Fibroblast of villous mesenchyme (primary cell): ENCODE measurements at places on chromosomes 2 and 18.

GRCh38 chr2:169509298-169509885 lies at the start of gene KLHL41:
TSS of gene KLHL41 (plus strand) at chr2:169509702. CDS start at chr2:169509779, 77 bp downstream.
- peak; percentile 38 for DNase-seq

DNA sequence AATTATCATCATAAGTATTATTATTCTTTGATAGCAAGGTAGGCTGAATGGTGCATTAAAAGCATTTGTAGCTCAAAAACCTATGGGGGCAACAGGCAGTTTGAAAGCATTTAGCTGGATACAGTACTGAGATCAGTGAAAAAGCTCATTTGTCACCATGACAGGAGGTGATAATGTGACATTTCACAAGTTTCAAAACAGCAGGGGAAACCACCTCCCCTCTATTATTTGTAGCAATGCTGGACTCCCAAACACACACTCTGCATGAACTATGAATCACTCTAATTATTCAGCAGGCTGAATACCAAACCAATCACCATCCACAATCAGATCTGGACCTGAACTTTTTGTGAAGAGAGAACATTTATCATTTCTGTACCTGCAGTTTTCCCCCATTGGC lies 63.4 kb downstream of the MYO5B start:
- DNase-seq, result no peak

DNA sequence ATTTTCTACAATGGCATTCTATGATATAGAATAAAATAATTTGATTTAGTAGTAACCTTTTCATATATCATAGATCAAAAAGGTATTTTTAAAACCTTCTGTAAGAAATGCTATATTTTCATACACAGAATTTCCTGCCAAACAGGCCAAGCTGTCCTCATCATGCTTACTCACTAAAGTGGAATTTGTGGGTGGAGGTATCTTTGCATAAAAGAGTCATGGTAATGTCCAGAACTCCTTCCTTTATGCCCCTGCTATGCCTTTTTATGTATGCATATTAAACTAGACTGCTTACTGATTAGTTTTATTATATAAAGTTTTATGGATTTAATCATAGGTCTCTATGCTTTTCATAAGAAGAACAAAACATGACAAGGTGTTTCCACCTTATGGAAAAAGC lies 27.5 kb upstream of the MARCHF7 start:
- peak; percentile 28 for DNase-seq

- no peak for DNase-seq
Measured at GRCh38 chr2:8527676-8528075, 154.2 kb upstream of the ID2 start.

DNA sequence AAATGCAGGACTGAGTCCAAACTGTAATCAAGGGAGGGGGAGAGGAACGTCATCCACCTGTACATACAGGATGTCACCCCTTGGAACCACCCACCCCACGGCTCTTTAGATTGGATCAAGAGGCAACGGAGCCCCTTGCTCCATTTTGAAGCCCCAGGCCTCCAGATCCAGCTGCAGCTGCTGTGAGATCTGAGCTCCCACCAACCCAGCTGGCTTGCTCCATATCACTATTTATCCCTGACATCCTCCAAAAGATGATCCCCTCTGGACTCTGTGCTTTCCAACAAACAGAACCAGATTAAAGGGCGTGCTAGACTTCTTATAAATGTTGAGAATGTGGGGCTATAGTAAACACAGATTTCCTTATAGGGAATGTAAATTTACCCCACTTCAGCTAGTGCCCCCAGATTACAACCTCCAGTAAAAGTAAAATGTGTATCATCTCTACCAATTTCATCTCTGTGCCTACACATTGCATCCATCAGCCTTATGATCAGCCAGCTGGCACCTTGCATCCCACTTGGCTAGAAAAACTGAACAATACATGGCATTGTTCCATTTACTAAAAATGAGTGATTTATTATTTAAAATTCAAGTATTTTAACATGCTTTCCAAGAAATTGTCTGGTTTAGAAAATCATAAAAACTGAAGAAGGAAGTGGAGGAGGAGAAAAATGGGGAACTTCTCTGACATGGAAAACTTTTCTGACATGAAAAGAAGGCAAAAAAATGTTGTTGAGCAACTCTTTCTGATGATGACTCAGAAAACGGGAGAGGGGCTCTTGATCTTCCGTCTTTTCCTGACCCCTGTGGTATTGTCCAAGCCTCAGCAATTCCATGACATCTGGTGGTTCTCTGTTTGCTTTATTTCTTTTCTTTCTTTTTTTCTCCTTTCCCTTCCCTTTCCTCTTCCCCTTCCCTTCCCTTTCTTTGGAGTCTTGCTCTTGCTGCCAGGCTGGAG lies 262.6 kb upstream of the THUMPD2 start:
- peak; percentile 85 for DNase-seq

DNA sequence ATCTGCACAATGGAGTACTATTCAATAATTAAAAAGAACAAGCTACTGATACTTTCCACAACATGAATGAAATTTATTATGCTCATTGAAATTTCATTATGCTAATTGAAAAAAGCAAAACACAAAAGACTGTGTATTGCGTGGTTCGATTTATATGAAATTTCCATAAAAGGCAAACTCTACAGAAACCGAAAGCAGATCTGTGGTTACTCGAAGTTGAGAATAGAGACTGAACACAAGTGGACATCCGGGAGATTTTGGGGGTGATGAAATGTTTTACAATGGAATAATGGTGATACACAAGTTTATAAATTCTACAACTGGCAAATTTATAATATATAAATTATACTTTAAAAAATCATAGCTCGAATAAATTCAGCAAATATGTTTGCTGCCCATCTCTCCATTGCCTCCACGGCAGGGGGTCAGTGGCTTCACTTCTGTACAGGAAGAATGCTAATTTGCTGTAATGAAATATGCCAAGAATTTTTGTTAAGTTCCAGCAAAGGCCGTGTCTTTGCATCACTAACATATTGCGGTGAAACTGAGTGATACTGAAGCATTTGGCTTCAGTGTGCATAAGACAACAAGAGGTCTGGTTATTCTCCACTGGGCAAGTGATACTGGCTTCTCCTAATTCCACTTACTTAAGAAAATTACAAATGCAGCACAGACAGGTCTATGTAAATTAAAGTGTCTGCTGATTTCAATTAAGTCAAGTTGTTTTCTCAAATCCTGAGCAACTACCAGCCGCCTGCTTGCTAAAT lies 96.7 kb downstream of the TMEM163 start:
- no peak for DNase-seq

DNA sequence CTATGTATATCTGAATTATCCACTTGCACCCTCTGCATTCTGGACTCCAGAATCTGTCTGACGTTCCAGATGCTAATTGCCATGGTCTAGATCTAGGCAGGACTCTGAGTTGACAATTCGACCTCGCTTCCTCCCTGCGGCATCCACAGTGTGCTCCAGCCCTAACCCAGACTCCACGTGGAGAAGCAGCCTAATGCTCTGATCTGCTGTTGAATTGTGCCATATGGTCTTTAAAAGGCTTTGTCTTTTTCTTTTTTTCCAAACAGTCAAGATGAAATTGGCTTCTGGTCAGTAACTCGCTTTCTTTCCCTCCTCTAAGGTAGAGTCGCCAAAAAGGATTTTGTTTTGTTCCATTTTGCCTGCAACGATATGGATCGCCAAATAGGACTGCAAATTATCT lies 752.6 kb upstream of the ID2 start:
- DNase-seq, result no peak

DNA sequence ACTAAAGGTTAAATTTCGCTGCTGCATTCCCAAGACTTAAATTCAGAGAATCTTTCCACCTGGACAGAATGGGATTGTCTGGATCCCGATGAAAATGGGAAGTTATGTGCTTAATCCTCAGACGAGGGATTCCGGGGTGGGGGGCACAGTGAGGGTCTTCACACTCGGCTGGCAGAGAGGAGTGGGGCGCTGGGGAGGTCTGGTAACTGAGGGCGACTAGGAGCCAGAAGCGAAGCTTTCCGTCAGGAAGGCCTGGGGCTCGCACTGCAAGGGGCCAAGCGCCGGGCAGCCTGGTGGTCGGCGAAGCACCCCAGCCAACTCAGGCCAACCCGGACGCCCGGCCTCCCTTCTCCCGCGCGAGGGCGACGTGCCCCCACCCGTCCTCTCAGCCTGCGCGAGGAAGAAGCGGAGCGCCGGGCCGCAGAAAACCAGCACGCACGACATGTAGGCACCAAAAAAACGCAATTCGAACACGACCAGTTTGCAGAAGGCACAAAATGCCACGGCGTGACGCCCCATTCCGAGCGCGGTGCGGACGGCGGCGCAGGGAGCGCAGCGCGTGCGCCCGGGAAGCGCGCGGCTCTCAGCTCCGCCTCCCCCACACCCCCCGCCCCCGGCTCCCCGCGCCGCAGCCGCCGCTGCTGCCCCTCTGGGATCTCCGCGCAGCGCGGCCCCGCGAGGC lies 188.1 kb downstream of the ZEB2 start:
- DNase-seq, result no peak

DNA sequence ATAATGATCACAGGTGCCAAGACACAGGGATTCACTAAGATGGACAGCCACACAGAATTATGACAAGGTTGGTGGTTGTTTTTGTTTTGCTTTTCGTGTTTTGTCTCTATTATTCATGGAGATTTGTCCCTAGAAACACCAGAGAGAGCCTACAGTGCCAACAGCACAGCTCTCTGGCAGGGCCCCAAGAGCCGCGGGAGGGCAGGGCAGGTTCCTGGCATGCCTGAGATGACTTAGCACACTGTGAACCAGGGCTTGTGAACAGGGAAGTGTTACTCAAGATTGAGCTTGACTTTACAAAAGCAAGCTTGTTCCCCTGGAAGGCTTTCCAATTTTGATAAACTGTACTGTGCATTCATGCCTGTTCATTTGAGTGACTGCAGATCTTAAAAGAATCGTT lies 437.4 kb upstream of the SALL3 start:
- no peak for DNase-seq

GRCh38 chr2:48531141-48531648 lies 1.2 kb downstream of the STON1 start:
- peak; percentile 99 for DNase-seq

DNA sequence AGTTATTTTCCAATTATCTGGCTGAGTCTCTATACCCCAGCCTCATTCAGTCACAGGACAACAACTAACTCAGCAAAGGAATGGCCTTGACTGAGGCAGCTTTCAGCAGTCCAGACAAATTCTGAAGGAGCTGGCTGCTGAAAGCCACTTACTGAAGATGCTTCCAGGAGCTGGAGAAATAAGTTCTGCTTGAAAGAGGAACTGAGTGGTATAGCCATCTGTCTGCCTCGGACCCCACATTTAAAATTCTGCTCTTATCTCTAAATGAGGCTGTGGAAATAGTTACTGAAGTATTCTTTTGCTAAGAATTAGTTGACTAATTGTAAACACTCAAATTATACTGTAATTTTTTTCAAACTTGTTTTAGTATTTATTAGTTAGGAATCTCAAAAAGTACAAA lies 9.1 kb upstream of the GPD2 start:
- DNase-seq, result no peak

DNA sequence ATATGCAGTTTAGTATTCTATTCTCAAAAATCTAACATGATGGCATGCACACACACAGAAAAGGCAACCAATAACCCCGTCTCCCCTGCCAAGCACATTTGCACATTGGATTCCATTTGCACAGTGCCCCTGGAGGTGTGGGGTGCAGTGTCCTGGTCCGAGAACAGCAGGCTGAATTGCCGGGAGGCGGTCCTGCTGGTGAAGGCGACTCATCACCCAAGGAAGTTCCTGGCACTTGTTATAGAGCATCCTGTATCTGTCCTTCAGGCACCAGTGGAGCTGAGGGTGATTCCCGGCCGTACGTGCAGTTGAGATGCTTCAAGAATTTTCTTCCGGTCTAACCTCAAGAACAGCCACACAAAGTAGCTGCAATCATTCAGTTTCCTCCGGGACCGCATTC lies 73.0 kb upstream of the RAB12 start:
- DNase-seq, result no peak

DNA sequence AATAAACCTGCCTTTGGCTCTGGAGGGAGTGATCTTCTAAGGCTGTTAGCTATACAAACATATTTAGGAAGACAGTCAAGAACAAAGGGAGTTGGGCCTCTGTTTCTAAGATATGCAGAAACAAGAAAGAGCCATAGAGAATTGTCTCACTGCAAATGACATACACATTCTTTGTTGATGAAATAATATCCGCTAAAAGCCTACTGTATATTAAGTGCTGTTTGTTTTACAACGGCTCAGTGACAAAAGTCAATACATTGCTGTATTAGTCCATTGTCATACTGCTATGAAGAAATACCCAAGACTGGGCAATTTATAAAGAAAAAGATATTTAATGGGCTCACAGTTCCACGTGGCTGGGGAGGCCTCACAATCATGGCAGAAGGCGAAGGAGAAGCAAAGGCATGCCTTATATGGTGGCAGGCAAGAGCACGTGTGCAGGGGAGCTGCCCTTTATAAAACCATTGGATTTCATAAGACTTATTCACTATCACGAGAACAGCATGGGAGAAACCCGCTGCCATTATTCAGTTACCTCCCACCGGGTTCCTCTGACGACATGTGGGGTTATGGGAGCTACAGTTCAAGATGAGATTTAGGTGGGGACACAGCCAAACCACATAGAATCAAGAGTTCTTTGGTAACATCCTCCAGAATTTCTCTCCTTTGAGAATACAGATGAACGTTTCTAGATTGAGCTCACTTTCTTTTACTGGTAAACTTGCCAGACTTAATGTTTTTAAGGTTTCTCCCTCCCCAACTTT lies 157.8 kb downstream of the PIK3C3 start:
- no peak for DNase-seq

GRCh38 chr18:43160509-43160908 lies 45.0 kb upstream of the RIT2 start:
- DNase-seq, result no peak

DNA sequence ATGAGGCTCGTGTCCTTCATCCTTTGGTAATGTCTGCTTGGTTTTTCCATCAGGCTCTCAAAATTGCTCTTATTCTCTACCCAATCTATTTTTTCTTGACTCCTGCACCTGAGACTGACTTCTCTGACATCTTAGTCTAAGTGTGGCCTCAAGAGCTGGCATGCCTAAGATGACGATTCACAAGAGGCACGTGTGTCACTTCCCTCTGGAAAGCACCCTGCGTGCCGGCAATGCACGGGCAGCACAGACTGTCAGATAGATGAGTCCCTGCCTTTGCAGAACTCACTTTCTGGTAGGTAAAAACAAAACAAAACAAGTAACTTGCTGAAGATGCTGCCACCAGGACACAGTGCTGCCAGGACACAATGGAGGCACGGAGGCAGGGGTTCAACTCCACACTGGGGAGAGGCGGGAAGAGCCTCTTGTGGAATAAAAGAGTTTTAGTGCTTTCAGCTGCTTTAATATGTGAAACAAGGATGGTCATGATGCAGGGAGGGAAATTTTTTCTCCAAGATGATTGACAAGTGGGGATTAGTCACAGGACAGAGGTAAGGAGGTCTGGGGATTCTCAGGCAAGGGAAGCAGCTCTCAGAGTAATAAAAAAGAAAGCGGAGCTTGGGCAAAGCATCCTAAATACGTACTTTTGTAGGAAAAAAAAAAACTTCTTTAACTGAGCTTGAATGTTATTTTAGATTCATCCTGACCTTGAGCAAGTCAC lies 27.3 kb downstream of the CYB5A start:
- no peak for DNase-seq

- no peak for DNase-seq
Measured at GRCh38 chr2:218888341-218888740, 7.7 kb downstream of the WNT10A start.
